Panc1 (cell line): ENCODE measurements at places on chromosomes 5 and 9.

DNA sequence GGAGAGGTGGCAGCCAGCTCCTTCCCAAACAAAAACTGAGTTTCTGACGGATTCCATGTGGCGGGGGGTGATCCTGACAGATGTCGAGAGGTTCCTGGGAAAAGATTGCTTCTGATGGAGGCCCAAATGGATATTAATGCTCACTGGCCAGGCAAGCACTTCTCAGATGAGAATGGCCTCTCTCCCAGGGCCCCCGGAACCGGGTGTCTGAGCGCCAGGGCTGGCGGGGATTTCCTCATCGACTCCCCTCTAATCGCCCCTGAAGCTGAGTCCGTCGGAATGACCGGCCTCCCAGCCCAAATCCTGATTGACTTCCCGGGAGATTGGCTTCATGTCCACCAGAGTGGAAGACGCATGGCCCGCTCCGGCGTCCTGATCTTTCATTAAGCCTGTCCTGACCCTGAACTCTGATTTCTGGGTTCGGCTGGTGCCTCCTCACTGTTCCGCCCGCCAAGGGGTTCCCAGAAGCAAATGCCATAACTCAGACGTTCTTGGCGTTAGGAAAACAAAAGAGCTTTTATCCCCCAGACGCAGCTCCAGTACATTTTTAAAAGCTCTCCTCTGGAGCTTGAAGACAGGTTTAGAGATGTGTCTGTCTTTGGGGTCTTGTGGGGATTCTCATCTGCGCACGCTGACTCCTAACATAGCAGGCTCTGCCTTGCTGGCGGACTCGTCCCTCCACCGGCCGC, 17.6 kb downstream of the FIBCD1 start:
- DNase-seq, result no peak

DNA sequence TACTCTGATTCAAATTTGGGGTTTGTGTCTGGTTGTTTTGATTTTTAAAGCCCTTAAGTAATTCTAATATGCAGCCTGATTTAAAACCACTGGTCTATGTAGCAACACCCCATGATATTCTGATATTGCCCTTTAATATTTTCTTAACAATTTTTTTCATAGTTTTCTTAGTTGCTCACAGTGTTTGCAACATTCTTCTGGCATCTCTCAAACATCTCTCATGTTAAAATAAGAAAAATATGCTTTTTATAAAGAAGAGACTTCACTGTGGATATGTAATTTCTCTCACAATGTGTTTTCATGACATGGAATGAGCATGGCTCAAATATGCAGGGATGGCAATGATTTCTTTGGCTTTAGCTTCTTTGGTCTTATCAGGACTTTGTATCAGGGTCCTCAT, 183.7 kb downstream of the TAF11L14 start:
- no peak for DNase-seq

DNA sequence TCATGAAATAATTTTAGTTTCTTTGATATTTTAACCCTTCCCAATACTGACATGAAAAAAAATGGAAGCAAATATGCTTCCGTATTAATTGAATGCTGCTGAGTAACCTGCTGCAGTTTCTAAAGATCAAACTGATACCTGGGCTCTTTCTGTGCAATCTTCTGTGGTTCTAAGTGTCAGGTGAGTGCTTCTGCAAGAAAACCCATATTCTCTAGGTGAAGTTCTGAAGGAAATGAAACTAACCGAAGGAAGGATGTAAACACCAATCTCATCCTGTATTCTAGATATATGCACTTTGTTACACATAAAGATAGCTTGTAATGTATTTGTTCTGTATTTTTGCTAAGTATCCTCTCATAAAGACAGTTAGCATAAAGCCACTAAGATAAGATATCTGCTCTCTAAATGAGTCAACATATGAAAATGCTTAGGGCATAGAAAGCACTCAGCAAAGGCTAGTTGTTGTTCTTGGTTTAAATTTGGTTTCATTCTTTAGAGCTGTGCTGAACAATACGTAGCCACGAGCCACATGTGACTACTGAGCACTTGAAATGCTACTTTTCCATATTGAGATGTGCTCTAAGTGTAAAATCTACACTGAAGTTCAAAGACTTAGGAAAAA, 52.0 kb downstream of the ITGA2 start:
- no peak for DNase-seq

- no peak for DNase-seq
These were observed 4.8 kb downstream of the HSDL2 start for GRCh38 chr9:112384690-112385089.

DNA sequence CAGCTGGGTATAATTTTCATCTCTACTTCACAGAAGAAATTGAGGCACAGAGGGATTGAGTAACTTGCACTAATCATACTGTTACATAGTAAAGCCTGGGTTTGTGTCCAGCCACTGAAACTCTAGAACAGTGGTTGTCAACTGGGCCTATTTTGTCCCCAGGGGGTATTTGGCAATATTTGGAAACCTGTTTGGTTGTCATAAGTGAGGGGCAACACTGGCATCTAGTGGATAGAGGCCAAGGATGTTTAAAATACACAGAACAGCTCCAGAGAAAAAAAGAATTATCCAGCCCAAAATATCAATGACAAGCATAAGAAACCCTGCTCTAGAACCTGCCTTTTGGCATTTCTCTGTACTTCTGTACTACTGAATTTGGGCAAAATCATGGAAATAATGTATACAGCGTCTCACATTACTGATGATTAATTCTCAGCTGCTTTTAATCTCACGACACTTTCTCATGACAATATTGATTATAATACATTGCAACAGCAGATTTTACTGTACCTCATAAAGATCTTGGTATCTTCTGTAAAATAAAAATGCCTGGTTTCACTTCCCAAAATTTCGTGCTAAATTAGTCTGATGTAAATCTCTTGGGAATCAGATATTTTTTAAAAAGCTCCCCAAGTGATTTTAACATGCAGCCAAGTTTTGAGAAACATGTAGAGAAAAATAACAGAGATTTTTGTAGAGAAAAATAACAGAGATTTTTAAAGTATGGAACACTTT, 112.7 kb downstream of the RORB start:
- DNase-seq, result no peak

DNA sequence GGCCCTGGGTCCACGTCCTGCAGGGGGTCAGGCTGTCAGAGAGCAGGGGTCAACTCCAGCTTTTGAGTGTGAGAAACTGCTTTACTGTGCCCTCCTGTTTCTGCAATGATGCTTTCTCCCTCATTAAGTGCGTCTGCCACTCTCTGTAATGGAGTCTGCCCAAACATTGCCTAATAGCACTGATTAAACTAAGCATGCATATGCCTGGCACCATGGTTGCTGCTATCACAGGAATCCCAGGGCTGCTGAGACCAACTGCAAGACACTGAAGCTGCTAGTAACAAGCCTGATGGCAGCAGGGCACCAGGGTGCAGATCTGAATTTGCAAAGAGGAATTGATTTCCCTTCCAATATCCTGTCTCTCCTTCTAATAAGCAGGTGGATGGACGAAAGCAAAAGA, 125.3 kb downstream of the SLC24A2 start:
- DNase-seq, result no peak

GRCh38 chr5:137937994-137938750, 48.9 kb downstream of the PKD2L2 start:
- no peak for DNase-seq

DNA sequence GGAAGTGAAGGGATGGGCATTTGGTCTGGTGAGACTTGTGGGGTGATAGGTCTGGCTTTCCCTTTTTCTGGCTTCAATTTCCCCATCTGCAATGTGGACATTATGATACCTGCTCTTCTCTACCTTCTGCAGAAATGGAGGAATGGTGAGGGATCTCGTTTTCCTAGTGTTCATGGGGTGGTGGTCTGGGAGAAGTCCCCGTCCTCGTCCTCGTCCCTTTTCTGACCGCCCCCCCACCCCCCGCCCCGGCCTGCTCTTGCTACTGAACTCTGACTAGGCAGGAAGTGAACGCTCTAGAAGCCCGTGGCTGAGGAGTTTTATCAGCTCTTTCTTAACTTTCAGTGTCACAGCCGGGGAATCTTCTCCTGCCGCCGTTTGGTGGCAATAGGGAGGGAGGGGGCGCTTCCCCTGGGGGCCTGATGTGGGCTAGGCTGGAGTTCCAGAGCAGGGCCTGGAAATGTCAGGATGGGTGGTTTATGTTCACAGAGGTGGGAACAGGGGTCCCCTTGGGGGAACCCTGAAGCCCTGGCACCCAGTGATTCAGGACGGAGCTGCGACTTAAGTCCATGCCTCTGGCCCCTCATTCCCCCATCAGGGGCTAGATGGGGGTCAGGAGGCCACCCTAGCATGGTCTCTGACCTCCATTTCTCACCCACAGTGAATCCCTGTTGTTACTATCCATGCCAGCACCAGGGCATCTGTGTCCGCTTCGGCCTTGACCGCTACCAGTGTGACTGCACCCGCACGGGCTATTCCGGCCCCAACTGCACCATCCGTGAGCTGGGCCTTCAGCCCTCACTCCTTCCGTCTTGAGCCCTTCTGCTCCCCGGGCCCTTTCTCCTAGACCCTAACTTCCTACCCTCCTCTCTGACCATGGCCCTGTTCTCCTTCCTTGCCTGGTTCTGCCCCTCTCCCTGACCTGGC, 6.7 kb downstream of the PTGS1 start:
- no peak for DNase-seq

DNA sequence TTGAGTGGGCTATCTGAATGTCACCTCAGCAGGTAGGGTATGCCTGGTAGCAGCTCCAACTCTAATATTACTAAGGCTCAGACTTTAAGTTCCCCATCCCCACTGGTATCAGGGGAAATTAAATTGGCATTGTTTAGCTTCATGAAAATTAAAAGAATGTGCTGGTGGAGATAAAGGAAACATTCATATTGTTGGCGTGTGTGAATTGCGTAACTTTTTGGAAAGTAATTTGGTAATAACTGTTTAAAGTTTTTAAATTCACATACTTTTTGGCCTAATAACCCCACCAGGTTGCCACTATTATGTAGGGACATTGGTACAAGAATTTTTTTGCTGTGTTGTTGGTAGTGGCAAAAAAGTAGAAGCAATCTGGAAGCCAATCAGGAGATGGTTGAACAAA, 29.4 kb downstream of the TNPO1 start:
- DNase-seq, result no peak

DNA sequence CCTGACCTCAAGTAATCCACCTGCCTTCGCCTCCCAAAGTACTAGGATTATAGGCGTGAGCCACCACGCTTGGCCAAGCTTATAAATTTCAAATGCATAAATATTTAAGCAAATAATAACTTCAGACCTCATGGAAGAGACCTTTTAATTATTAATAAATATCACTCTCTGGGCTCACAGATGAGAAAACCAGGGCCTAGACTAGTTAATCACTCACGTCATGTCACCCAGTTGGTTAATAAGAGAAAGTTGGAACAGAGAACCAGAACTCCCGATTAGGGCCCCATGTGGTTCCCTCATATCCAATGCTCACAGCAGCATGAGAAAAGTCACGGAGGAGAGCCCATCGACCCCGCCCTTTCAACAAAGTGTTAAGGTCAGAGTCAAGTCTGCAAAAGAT, 79.3 kb downstream of the EPB41L4A start:
- DNase-seq, result no peak

DNA sequence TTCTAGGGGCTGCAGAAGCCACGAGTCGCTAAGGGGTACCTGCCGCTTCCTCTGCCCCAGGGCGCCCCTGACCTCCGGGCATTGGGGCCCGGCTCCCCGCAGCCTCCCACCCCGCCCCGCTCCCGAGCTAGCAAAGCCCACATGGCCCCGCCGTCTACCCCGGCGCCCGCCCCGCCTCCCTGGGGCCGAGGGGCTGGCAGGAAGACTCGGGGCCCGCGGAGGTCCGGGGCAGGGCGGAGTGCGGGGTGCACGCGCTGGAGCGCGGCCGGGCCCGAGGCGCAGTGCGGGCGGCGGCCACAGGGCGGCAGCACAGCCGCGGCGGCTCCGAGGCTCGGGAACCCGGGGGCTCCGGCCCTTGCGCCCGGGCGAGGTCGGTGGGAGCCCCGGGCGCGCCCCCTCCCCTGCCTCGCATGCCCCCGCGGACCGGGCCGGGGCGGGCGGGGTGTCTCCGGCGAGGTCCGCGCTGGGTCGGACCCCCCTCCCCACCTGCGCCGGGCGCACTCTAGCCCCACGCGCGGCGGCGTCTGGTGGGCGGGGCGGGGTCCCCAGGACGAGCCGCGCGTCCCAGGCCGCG, 6.7 kb downstream of the NRARP start:
- no peak for DNase-seq

DNA sequence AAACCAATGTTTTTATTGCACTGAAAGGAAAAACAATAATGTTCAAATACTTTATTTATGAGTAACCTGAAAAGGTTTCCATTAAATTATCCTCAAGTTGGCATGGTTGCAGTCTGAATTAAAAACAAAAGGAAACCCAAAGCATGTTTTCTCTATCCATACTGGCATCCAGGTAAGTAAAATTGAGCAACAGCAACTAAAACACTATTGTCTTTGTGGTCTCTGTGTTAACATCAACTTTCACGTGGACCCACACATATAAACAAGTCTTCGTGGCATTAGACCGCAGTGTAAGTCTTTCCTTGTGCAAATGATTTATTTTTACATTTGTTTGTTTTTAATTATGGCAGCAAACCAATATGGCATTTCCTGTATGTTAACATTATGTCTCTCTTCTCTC, 757.6 kb downstream of the SEMA5A start:
- no peak for DNase-seq

DNA sequence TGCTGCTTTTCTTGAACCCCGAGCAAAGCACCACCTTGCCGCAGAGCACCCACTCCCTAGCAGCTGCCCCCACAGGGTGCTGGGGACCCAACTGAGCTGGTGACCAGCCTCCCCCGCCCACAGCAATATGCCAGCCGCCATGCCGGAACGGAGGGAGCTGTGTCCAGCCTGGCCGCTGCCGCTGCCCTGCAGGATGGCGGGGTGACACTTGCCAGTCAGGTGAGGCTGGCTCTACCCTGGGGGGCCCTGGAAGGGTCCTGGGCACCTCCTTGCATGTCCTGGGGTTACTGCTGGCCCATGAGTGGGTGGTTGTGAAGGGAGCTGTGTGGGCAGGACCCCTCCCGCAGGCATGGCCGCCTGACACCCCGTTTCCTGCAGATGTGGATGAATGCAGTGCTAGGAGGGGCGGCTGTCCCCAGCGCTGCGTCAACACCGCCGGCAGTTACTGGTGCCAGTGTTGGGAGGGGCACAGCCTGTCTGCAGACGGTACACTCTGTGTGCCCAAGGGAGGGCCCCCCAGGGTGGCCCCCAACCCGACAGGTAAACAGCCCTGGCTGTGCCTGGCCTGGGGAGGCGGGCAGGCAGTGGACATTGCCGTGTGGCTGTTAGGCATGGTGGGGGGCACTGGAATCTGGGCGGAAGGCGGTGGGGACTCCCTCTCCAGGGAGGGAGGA, 7.2 kb downstream of the EGFL7 start:
- DNase-seq, result no peak

- peak; percentile 78 for DNase-seq
These were observed 6.6 kb downstream of the TJP2 start for GRCh38 chr9:69180670-69181069.

DNA sequence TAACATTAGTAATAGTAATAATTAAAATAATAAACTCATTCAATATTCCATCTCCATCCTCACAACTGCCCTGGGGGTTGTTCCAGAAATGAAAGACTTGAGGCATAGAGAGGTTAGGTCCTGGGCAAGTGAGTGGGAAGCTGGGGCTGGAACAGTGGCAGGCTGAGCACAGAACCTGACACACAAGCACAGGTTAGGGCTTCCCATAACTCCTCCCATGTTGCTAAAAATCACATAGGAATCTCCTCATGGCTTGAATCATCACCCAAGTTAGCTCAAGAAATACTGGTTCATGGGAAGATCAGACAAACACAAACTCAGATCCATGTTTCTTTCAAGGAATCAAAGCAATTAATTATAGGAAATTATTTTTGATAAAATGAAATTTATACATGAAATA, 487.7 kb downstream of the SEMA5A start:
- no peak for DNase-seq

GRCh38 chr9:115524453-115525059, 406.6 kb upstream of the TNC start:
- DNase-seq, result peak; percentile 12
